ENCODE measurements at places on chromosomes 7 and 10.

DNA sequence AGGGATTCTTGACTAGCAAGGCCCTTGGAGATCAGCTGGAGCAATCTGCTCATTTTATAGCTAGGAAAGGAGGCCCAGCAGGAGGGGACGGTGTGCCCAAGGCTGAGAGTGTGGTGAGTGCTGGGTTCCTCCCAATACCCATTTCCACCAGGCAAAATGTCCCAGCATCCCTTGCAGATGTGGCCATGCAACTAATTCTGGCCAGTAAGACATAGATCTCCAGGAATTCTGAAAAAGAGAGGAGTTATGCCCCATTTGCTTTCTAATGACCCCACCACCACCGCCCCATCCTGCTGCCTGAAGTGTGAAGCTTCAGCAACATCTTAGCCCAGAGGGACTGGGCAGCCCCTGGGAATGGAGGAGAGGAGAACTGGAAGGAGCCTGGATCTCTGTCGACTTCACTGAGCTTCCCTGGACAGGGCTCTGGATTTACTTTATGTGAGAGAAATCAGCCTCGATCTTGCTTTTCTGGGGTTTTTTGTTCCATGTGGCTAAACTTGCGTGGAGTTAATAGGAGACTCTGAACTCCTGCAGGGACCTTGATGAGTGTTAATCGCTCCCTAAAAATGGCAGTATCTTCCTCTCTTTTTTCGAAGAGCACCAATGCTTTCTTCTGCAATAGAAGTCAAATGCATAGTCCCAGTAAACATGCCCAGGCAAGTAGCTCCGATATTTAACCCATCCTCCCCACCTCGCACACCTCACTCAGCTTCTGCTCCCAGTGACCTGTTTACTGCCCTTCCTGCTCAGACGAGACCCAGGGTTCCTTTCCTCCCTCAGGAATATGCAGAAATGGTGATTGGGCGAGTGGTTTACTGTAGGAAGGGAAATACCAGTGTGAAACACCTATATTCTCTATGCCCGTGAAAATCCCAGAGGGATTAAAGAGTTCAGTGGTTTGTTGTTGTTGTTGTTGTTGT lies 127.5 kb upstream of the GPR26 start:
- no peak for DNase-seq

GRCh38 chr7:110922906-110923305 lies 168.0 kb upstream of the LRRN3 start:
- DNase-seq: no peak

DNA sequence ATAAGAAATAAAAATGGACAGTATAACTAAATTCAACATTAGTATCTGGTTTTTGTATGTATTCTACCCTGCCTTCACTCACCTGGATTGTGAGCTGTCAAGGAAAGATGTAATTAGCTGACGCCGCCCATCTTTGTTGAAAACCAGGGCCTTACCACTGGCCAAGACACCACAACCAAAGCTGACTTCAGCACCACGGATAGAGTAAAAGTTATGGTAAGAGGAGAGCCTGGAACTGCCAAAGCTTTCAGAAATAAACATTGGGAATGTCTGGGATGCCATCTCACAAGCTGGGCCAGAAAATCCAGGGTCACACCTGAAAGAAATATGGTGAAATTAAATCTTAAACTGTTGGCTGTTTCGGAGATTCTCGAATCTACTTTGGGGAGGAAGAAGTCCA lies 190.1 kb upstream of the SLC26A5 start:
- DNase-seq: peak; percentile 58

GRCh38 chr10:107576746-107577145 lies 412.2 kb upstream of the SORCS1 start:
- peak; percentile 86 for DNase-seq

DNA sequence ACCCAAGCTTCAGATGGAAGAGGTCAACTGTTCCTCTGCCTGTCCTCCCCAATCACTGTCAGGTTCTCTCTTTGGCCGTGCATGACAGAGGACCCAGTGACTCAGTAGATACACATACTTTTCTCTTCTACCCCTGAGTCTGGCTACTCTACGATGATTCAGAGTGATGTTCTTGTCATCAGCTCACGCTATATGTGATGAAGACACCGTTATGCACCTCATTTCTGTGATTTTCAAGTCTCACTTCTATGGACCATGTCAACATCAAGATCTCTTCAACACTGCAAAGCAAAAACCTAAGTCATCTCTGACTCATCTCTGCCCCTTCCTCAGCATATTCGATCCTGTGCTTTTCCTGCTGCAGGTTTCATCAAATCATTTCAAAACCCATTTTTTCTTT lies 76.6 kb upstream of the DGKI start:
- no peak for DNase-seq

DNA sequence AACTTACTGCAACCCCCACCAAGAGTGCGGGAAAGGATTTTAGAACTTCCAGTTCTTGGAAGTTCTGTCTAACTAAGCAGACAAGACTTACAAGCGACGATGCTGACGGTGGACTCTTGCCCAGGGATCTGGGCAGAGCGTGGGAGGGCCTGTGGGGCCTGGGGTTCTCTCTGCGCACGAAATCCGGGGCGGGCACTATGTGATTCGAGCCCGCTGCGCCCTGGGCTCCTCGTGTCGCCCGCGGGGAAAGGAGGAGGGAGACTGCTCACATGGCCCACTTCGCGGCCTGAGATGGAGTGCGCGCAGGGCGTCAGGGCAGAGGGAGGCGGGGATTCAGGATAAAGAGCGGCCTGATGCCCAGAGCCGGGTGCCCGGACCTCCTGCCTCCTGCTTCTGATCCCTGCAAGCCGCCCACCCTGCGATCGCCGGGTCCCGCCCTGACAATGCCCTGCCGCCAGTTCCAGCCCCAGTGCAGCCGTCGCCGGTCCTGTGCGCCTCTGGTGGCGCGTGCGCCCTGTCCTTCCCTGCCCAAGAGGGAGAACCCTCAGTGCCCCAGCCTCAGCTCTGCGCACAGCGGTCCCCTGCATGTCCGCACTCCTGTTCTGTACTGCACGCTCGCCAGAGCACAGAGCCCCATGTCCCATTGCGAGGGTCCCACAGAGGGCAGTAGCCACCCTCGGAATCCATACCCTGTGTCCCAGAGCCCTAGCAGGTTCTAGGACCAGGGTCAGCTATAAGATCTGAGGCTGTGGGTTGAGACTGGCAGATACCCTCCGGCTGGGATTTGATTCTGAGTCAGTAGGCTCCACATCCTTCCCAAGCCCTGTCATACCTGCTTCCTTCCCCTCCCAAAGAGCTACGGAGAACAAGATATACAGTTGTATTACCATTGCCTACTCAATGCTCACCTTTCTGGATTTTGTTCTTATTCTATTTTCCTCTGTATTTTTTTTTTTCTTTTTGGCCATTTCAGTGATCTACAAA lies 99.4 kb upstream of the TMEM106B start:
- no peak for DNase-seq

DNA sequence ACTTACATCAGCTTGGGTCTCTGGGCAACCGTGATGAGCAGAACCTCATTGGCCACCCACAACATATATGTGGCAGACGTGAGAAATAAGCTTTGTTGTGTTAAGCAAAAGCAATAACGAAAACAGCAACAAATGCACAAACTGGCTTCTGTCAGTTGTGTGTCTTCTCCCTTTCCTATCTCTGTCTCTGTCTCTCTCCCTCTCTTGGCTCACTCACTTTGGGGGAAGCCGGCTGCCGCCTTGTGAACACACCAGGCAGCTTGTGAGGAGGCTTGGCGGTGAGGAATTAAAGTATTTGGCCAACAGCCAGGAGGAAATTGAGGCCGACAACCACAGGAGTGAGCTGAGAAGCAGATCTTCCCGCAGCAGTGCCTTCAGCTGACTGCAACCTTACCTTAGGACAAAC lies 21.9 kb upstream of the CDCA7L start:
- DNase-seq: no peak

- no peak for DNase-seq
Observed at GRCh38 chr7:135247746-135248471, 14.3 kb downstream of the STRA8 start.

- no peak for DNase-seq
Observed at GRCh38 chr10:68492118-68492517, 20.3 kb upstream of the DNA2 start.

DNA sequence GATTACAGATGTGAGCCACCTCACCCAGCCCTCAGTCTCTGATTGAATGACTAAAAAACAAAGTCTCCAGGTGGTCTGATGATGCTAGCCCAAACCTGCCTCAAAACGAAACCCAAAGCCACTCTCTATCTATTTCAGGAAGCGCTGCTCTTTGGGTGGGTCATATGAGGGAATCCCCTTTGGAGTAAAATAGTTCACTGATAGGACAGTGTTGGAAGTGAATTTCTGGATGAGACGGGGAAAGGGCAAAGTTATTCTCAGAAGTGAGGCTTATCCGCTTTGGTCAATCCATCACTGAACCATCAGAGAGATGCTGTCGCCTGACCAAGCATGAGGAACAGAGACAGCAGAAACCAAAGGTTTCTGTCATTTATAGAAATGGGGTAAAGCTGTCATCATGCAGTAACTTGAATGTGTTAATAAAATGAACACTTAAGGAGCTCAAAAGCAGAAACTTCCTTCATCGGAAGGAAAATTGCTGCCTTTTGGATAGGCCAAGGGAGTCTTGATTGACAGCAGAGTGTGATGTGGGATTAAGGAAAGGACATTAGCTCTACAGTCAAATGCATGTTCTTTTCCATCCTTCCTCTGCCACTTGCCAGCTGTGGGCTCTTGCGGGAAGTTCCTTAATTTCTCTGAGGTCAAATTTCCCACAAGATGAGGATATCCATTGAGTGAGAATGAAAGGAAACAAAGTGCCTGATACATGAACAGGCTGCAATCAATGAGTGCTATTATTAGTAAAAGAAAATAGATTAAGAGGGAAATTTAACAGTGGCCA lies 64.9 kb upstream of the C1QL3 start:
- no peak for DNase-seq

DNA sequence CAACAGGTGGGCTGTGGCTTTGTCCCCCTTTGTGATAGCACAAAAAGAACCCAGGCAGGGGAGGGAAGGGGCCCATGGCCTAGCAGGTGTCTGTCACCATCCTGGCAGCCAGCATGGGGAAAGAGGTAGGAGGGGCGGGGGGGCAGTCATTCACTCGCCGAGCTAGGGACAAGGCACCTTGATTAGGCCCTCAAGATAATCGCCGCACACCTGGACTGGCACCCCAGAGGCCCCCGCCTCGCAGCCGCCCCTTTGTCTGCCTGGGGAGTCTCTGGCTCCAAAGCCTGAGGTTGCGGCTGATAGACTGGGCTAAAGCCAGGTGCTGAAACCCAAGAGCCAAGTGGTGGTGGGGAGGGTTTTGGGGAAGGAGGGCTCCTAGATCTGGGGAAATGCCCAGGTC lies 151.2 kb upstream of the PCBD1 start:
- DNase-seq: no peak

- peak; percentile 2 for DNase-seq
Observed at GRCh38 chr10:123380491-123381085, 226.4 kb downstream of the BUB3 start.

DNA sequence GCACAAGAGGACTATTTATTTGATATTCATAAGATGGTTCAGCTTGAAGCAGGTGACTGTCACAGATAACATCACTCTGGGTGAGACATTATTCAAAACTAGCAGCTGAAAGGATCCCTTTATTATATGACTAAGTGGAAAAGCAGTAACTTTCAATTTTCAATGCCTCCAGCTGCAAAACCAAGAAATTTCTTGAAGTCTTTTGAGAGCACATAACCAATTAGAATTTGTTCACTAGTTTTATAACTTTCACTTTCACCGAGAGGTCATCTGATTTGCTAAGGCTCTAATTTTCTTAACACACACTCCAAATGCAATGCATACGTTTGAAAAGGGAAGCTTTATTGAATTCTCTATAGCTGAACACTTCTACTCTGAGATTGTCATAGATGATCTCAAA lies 88.6 kb upstream of the KLF14 start:
- DNase-seq: peak; percentile 45

GRCh38 chr7:143411976-143412708 lies 3.5 kb upstream of the EPHA1 start:
- no peak for DNase-seq

DNA sequence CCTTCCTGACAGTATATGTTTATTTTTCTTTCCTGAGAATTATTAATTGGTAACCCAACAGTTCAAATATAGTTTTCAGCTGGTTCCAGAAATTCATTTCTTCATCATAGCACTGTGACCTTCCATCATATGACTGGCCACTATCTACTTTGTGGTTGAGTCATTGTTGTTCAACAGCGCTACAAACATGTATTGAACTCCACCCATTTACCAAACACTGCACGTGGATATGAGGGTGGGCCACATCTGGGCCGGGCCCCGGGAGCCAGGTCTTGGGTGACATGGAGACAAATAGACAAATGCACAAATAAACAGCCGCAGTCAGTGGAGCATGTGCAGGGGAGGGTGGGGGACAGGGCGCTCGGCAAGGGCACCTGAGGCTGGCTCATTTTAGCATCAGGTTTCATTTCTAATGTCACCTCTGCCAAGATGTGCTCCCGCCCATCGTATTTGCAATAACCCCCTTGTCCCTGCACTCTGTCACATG lies 24.0 kb upstream of the EEPD1 start:
- peak; percentile 66 for DNase-seq

DNA sequence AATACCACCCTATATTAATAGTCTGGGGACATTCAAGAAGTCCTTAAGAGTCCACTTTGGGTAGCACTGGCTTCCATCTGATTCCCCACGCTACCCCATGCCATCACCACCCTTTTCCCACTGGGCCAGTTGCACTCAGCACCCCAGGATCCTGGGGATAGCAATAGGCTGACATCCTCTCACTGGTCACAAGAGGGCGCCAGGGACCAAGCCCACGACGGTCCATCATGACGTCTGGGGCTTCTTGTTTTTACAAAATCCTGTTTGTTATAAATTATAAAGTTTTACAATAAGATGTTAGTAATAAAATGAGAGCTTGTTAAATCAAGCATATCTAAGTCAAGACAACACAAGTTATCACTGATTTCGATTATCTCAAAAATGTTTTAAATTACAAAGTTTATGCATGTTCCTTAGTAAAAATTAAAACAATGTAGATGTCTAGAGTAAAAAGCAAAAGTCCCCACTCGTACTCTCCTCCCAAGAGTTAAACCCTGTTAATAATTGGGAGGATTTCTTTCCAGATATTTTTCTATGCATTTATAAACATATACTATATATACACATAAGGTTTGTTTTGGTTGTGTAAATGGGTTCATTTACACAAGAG lies 15.4 kb downstream of the GPNMB start:
- DNase-seq: peak; percentile 67

DNA sequence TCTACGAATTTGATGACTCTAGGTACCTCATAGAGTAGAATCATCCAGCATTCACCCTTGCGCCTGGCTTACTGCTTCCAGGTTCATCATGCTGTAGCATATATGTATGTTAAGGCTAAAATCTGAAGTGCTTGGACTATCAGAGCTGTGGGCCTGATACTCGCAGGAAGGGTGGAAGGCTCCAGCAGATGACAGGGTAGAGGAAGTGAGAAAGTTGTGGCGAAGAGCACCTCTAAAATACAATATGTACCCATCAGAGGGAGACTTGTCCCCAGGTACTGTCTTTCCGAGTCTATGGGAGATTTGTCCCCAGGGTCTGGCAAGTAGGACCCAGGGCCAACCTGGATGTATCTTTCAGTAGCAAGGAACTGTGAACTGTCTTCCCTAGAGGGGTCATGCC lies 48.1 kb upstream of the PLEKHA1 start:
- DNase-seq: no peak

GRCh38 chr7:131255242-131255641 lies 72.4 kb upstream of the MKLN1 start:
- no peak for DNase-seq

Data from A172 (cell line).